Left renal cortex interstitium (tissue), 4 donors: ENCODE measurements at places on chromosomes 12 and 14.

GRCh38 chr12:100845095-100845494 lies 50.5 kb downstream of the ANO4 start:
- no peak for DNase-seq

- no peak for DNase-seq
These were observed 54.6 kb downstream of the NCOR2 start for GRCh38 chr12:124512667-124513296.

DNA sequence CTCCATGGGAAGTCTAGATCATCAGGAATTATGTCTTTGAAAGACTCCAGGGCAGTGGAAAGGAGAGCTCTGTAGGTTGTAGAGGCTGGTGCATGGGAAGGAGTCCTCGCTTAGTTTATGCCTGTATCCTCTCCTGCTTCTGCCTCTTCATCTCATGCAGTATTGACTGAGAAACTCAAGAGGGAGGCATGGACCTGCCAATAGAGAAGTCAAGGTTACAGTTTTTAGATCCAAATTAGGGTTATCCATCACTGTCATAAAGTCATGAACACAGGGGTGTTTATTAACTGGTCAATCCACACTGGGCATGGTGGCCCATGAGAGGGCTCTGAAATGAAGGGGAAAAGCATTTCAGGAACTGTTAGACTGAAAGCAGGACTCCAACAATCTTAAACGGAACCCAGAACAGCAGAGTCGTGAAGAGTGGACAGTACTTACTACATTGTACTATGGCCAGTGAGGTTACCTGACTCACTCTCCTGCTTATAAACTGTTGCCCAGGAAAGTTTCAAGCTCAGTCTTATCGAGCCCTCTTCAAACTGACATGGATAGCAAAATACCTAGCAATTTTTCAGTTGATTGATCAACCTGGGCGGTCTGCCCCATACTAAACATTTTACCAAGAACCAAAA lies 30.1 kb upstream of the DHRS7 start:
- DNase-seq, result no peak

DNA sequence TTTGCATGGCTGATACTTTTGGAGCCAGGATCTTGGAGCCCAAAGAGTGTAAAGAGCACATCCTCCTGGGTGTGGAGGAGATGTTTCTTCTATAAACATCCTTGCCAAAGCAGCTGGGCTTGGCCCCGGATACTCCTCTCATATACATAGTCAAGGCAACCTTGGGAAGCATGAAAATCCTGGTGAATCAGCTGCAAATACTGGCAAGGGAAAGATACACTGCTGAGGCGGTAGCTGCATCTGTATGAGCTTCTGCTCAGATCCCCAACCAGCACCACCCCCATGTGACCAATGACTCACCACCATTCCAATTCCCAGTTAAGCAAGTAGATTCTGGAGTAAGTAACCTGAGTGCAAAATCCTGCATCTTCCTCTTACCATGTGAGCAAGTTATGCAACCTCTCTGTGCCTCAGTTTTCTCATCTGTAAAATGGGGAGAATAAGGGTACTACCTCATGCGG lies 567.4 kb downstream of the MED13L start:
- DNase-seq, result no peak

- no peak for DNase-seq
These were observed 8.4 kb upstream of the MLEC start for GRCh38 chr12:120678572-120678971.

GRCh38 chr12:27001663-27002062 lies 12.5 kb downstream of the TM7SF3 start:
- DNase-seq, result no peak

- no peak for DNase-seq
These were observed 150.6 kb upstream of the TBX3 start for GRCh38 chr12:114834621-114835020.

- DNase-seq, result no peak
These were observed 97.8 kb downstream of the VRK1 start for GRCh38 chr14:96894966-96895365.

- DNase-seq, result no peak
These were observed 196.8 kb downstream of the SLC16A7 start for GRCh38 chr12:59792647-59793046.

- no peak for DNase-seq
These were observed 44.7 kb downstream of the NOC4L start for GRCh38 chr12:132188916-132189325.

DNA sequence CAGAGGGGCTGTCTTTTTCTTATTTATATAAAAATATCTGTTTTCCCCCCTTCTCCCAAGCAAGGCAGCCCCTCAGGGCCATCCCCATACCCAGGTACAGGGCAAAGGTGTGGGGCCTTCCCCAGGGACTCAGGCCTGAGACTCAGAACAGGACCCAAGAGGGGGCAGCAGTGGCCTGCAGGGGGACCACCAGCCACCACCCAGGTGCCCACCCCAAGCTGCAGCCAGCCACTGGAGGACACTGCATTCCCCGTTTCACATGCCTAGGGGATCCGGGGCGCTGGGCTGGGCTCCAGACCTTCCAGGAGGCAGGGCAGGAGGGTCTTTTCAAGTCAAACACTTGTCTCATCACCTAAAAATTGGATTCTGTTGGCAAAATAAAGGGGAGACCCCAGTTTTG lies 83.3 kb downstream of the SCARB1 start:
- no peak for DNase-seq

- DNase-seq, result no peak
These were observed 86.2 kb downstream of the STON2 start for GRCh38 chr14:81313775-81314429.

DNA sequence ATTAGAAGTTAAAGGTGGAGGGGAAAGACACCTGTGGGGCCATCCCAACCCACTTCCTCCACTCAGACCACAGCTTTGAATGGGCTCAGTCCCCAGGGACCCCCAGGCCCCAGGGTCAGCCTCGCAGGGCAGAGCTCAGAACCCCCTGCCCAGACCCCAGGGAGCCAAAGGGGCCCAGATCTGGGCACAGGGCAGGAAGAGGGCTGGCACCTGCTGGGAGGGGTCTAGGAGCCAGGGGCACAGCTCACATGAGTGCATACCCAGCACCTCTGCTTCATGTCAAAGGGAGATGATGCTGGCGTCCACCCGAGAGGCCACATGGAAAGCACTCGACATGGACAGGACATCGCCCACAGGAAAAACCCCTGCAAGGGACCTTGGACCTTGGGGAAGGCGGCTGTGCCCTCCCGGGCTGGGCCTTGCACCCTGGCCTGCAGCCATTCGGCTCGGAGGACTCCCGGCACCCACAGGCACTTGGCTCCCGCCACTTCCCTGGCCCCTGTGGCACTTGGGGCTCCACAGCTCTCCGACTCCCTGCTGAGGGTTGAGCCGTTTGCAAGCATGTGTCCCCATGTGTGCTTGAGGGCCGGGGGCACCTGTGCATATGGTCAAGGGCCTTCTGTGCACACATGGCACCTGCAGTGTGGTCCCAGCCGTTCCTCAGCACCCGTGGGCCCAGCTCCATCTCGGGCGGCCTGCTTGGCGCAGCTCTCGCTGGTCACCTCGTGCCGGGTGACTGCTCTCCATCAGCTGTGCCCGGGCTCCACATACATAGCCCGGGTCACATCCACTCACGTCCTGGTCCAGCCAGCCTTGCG lies 7.8 kb upstream of the AMN start:
- no peak for DNase-seq

- no peak for DNase-seq
These were observed 214.1 kb downstream of the RPAP3 start for GRCh38 chr12:47491516-47492305.

GRCh38 chr12:15278816-15279658 lies 43.3 kb upstream of the PTPRO start:
- no peak for DNase-seq

GRCh38 chr14:51119411-51120051 lies 24.6 kb upstream of the TRIM9 start:
- DNase-seq, result no peak

- no peak for DNase-seq
These were observed 559 bp upstream of the RFC5 start for GRCh38 chr12:118015944-118016343.

GRCh38 chr14:55599250-55599879 lies 19.4 kb downstream of the KTN1 start:
- DNase-seq, result no peak
